Hematopoietic multipotent progenitor cell treated with erythropoietin and hydrocortisone succinate and interleukin-3 and kit ligand, for 8 days (in vitro differentiated cells): ENCODE measurements at places on chromosomes 11 and 22.
A peak's percentile ranks its signal among the peaks of the same experiment; 100 is the strongest.

DNA sequence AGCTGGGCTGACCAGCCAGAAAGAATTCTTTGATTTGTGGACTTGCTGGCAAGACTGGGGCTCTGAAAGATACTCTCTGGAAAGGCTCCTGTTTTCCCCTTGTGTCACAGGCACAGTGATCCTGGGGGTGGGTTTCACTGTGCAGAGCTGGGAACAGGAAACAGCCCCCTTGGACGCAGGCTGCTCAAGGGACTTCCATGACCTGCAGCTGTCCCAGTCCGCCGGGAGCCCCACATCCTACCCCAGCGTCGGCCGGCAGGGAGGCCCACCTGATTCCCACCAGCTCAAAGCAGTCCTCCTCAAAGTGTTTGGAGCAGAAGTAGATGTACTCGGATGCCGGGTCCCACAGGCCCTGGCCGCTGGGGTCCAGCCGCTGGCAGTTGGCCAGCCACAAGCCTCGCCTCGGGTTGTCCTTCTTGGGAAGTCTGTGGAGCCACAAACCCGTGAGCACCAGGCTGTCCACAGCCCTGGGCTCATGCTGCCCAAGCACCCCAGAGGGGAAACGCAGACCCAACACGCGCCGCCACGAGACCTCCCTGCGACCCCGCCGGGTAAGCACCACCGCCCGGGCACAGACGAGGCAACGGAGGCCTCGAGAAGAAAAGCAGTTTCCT, 824 bp downstream of the THAP7 start:
- no peak for DNase-seq

GRCh38 chr11:35005141-35005780, 88.8 kb downstream of the PDHX start:
- no peak for DNase-seq

GRCh38 chr22:17121233-17122195, at the start of gene TMEM121B:
TSS of gene TMEM121B (minus strand) at chr22:17121360. CDS start at chr22:17121127, 233 bp downstream.
- no peak for DNase-seq

- DNase-seq: no peak
Observed at GRCh38 chr11:61054927-61055562, 47.2 kb upstream of the CD5 start.

- DNase-seq: peak; percentile 31
Observed at GRCh38 chr11:18527512-18527911, 770 bp upstream of the TSG101 start.

DNA sequence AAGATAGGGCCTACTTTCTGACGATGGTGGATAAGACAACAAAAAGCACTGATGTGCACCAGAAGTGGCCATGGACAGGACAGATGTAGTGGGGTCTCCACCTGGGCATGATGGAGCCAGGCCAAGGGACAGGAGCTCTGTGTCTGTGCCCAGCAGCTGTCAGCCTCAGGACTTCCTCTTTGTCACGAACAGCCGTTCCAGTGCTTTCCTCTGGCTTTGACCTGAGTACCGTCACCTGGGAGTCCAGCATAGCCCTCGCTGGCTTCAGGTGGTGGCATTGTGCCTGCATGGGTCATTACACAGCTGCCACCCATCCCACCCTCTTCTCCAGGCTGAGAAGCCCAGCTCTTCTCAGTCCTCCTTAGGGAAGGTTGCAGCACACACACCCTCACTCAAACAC, 137.8 kb downstream of the GRIK4 start:
- DNase-seq: no peak

DNA sequence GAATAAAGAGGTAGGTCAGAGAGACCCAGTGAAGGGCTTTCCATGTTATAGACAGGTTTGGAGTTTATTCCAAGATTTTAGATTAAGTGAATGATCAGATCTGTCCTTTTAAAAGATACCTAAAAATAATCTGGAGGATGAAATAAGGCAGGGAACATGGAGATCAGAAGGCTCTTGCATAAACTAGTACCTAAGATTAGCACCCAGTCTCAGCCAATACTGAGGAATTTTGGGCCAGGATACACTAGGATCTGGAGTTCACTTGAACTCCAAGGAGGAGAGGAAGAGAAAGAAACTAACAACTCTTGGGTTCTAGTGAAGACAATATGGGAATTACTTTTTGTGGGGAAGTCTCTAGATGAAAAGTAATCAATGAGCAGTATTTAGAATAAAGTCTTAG, 47.9 kb upstream of the RAPSN start:
- DNase-seq: no peak

- DNase-seq: no peak
Observed at GRCh38 chr22:33030923-33031525, 27.2 kb downstream of the SYN3 start.

- DNase-seq: no peak
Observed at GRCh38 chr11:120917559-120918239, 106.2 kb upstream of the TBCEL start.

DNA sequence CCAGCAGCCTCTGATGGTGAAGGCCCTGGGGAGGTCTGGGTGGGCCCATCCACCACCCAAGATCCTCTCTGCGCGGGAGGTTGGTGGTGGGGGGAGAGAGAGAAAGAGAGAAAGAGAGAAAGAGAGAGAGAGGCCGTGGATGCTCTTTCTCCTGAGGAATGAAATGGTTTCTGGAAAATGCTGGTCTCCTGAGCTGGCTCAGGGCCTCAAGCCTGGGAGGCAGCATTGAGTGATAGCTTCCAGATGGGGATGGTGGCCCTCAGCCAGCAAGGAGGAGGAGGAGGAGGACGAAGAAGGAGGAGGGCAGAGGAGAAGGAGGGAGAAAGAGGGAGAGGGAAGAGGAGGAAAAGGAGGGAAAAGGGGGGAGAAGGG, 4.6 kb downstream of the TSPAN32 start:
- DNase-seq: no peak

- peak; percentile 11 for DNase-seq
Observed at GRCh38 chr11:36365907-36366306, 69.8 kb downstream of the PRR5L start.

- no peak for DNase-seq
Observed at GRCh38 chr11:14212986-14213385, 146.0 kb downstream of the RRAS2 start.

- DNase-seq: no peak
Observed at GRCh38 chr11:84471501-84471900, 1155.6 kb downstream of the DLG2 start.

DNA sequence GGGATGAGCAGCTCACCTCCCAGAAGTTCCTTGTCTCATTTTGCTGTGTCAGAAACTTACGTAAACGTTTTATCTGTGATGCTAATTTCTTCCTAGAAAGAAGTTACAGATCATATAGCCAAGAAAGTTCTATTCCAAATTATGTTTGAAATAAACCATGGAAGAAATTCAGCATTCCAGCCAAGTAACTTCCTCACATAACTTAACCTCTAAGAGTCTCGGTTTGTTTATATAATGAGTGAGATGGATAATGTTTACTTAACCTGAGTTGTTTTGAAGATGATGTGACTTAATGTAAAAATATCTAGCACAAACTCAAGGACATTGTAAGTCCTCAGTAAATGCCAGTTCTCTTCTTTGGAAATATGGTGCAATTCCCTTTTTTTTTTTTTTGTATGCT, 8.9 kb upstream of the MUC15 start:
- no peak for DNase-seq

DNA sequence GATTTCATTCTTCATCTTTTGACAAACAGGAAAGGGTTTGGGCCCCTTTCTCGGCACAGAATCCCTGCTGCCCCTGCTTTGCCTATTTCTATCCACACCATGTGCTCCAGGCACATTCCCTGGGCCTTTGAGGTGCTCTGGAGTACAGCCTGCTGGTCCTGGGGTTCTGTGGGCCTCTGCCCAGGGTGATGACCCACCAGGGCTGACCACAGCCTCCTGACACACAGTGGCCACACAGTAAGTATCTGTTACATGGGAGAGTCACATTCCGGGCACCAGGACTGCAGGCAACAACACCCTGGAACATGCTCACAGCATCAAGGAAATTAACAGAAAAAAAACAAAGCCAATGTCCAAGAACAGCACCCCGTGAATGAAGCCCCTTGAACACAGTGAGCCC, 39.1 kb downstream of the SCUBE2 start:
- no peak for DNase-seq

DNA sequence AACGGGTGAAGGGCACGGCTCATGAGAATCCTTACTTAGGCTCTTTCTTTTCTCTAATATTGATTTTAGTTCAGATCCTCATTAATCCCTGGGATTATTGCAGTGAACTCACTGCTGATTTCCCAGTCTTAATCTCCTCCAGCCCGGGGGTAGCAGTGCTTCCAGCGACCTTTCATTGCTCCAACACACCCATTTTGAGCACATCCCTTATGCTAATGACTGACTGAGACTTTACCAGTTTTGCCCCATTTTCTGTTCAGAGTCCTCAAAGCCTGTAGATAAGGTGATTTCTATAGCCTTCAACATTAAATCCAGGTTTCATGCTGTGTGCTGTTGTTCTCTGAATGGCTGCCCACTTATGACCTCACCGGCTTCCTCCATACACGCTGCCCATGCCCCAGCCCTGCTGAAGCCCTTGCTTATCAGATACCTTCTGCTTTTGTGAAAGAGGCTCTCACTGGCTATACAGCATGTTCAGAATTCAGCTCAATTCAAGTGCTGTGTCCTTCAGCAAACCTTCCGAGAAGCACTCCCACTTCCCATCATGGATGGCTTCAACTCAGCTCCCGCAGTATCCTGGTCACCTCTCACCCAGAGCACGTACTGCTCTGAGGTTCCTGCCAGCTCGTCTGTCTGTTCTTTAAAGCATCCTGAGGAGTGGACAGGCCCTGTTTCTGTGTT, 49.0 kb downstream of the PPFIA1 start:
- DNase-seq: peak; percentile 55

DNA sequence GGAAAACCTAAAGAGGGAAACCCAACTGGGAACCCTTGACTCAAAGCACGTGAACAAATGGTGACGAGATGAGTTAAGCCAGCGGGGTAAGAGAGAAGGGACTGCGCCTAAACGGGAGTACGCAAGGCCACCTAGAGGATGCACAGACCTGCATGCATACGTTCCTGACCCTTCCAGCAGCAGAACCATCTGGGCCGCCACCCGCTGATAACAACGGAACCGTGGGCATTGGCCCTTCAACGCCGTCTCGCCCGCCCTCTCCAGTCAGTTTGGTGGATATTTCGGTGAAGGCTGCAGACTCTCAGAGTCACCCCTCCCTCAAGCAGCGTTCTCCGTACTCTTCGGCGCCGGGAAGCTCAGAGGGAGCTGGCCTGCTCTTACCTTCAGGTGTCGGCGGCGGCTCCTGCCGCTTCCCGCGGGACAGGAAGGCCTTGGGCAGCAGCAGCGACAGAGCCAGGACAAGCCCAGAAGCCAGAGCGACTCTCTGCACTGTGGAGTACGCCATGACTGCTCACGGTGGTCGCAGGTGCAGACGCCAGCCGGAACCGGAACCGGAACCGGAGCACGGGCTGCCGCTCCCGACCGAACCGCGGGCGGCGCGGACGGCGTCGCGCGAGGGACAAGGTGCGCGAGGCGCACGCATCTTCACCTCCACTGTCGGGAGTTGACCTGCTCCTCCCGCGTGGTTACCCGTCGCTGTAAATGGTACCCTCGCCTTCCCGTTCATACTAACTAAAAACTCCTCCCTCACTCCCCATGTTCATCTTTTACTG, at the start of gene RIC3:
TSS of gene RIC3 (minus strand) at position 541 of the 773 bp plus-strand sequence. CDS start at position 505, 36 bp downstream.
- no peak for DNase-seq

DNA sequence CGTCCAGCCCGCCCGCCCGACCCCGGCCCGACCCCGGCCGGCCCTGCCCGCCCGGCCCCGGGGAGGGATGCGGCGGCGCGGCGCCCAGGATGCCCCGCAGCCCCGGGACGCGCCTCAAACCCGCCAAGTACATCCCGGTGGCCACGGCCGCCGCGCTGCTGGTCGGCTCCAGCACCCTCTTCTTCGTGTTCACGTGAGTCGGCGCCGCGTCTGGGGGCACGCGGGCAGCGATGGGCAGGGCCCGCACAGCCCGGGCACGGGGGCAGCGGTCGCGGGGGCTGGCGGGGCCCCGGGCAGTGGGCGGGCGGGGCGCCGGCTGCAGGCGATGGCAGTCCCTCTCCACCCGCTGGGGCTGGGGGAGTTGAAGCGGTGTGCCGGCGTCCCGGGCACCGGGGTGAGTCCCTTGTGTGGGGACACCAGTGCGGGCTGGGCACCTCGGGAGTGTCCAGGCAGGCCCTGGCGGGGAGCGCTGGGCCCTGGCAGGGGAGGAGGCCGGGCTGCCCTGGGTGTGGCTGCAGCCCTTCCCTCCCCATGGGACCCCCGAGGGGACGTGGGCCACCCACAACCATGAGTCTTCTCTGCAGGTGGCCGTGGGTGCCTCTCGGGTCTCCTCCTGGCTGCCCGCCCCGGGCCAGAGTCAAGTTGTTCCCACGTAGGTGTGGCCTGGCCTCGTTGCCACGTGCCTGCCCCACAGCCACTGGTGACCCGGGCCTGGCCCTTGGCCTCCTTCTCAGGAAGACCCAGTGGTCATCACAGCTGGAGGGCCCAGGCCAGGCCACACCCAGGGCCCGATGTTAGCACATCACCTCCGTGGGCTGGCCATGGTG, 468 bp downstream of the ZDHHC8 start:
- no peak for DNase-seq

- no peak for DNase-seq
Observed at GRCh38 chr11:101508370-101508769, 75.4 kb downstream of the TRPC6 start.

- DNase-seq: no peak
Observed at GRCh38 chr22:31244046-31244942, 32.2 kb downstream of the LIMK2 start.

- DNase-seq: no peak
Observed at GRCh38 chr11:95445746-95446333, 214.8 kb upstream of the SESN3 start.

DNA sequence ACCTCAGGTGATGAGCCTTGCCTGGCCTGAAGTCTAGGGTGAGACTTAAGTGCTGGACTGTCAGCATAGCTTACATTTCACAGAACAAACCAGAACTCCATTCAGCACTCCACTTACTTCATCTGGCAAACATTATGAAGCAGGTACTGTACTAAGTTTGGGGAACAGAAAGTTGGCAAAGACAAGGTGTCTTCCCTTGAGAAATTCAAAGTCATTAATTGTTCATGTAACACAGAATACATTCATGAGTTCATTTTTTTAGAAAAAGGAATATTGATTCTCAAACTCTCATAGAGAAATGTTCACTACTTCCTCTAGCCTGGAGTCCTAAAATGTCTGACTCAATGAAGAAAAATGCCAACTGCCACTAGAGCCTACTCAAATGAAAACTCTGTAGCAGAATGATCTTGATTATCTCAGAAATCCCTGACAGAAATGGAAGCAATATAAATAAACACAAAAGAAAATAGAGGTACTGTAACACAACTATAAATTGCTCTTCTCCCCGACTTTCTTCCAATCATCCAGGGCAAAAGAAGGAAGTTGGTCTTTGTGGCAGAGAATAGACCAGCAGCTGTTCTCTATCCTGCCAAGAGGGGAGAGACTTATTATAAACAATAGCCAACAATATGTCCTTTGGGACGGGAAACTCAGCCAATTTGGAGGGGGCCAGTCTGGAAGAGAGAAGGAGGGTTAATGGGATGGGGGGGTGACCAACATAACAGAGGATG, 129.2 kb upstream of the MTMR2 start:
- DNase-seq: no peak
